Activated CD4-positive, alpha-beta T cell treated with anti-CD3 and anti-CD28 coated beads, Interleukin-2, amount 50 U/mL, for 4 hours (primary cell): ENCODE measurements at places on chromosomes 13 and 19.

- DNase-seq = no peak
These were observed 11.3 kb downstream of the ZNF132 start for GRCh38 chr19:58428617-58429016.

- DNase-seq = no peak
These were observed 7.3 kb upstream of the HOMER3 start for GRCh38 chr19:18948075-18948975.

DNA sequence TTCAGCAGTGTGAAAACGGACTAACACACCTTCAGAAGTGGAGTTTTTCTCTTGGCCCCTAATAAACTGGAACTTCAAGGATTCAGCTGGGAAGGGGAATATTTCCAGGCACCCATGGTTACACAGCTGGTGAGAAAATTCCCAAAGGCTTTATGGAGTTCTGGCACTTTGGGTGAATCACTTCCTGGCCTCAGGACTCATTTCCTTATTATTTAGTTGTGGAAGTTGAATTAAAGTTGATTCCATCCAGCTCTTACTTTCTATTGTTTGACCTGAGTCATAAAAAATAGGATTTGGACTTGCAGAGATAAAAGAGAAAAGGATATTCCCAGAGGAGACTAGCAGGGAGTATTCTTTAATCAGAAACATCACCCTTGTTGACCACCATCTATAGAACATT lies 882.1 kb downstream of the UQCRFS1 start:
- DNase-seq = no peak

DNA sequence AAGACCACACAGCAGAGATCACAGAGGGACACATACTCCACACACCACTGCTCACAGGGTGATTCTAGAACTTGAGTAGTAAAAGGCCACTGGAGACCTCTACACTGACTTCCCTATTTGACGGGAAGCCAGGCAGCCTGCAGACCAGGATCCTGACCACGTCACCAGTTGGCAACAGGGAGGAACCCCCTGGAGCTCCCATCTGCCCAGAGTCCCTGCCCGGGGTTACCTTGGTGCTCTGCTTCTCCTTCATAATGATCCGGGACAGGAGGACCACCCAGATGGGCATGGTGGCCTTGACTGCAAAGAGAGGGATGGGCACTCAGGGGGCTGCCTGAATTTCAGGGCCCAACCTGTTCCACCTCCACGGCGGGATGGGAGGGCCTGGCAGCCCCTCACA lies 932 bp downstream of the SLC35E1 start:
- DNase-seq = no peak

GRCh38 chr13:78841358-78841963 lies 182.5 kb upstream of the OBI1 start:
- DNase-seq = no peak
